ENCODE measurements at places on chromosomes 11 and 22.

DNA sequence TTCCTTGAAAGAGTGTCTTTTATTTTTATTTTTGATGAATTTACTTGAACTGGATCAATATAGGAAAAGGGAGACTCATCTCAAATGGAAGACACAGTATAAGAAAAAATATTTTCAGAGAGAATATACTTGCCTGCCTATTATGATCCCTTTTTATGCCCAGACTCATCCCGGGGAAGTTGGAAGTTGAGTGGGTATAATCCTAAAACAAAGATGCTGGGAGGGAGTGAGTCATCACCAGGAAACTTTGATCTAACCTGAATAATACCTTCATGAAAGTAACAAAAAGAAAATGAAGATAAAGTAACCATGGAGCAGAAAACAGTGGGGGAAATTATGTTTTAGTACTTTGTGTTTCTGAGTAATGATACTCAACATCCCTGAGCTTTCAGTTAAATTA is 1514.0 kb downstream of the FAM181B start:
- H3K27me3 ChIP-seq, result no peaks in the 10 kb centered on the region
- DNase-seq, result no peak
- no peaks in the 10 kb centered on the region for H3K4me1 ChIP-seq
- H3K36me3 ChIP-seq, result no peaks in the 10 kb centered on the region
- no peak overlapping the region for H3K4me3 ChIP-seq

DNA sequence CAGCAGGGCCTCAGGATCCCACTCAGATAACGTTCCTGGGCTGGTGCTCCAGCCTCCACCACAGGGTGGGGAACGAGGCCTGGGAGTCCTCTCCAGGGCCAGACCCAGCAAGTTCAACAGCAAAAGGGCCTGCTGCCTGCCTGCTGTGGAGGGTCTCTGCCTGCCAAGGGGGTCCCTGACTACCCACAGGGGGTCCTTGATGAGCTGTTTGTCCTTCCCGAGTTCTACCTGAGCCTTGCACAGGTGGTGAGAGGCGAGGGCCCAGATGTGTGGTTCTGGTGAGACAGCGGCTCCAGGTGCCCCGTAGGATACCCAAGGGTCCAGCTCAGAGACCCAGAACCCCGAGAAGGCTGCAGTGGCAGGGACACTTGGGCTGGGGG is 4.4 kb downstream of the DUSP8 start:
- no peak for DNase-seq
- peaks cover 84% of the 10 kb centered on the region for H3K36me3 ChIP-seq
- peaks cover 27% of the 10 kb centered on the region for H3K4me1 ChIP-seq
- no peaks in the 10 kb centered on the region for H3K27me3 ChIP-seq
- H3K27ac ChIP-seq, result peak overlapping the region; percentile 93

DNA sequence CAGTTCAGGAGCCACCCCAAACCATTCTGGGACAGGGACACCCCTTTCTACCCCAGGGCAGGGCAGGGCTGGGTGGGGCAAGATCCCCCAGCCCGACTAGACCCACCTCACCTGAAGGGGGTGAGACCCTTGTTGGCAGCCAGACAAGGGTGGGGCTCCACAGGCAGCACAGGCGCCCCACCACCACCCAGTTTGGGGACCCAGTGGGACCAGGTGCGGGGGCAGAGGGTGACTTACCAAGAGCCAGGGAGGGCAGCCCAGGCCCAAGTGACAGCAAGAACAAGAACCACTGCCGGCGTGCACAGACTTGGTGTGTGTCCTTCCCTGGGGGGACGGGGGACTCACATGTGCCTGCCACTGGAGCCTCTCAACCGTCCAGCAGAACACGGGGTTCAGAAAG is 2.2 kb downstream of the ADM2 start:
- H3K27ac ChIP-seq, result no peak overlapping the region
- H3K36me3 ChIP-seq, result peaks cover 3% of the 10 kb centered on the region
- no peak for DNase-seq
- peaks cover 28% of the 10 kb centered on the region for H3K27me3 ChIP-seq

DNA sequence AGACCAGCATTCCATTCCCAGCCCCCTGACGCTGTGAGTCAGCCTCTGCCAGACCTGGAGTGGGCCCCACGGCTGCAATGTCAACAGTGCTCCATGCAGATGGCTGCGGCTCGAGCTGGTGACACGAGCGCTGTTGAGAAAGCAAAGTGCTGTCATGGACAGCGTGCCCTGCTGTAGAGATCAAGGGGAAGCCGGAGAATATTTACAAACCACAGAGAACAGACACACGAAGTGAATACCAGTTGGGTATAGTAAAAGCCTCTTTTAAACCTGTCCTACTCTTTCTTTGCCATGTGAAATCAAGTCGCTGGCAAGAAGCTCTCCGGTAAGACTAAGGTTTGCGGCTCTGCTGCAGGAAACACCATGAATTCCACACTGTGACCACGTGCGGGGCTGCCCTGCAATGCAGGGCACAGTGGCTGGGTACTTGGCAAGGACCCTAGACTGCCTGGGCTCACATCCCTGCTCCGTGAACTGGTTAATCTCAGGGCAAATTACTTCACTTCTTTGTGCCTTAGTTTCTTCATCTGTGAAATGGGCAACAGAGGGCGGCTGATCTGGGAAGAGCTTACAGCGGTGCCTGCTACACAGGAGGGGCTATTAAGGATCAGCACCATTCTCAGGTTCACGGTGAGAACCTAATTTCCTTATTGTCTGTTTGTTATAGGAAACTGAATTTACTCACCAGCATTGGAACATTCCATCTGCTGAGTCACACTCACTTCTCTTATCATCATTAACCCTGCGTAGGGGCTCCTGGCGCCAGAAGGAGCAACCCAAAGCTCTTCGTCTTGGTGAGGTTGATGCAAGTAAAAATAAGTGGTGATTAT is 27.8 kb upstream of the ELFN2 start:
- peaks cover under 1% of the 10 kb centered on the region for H3K36me3 ChIP-seq
- no peak for DNase-seq
- H3K4me3 ChIP-seq, result no peak overlapping the region

DNA sequence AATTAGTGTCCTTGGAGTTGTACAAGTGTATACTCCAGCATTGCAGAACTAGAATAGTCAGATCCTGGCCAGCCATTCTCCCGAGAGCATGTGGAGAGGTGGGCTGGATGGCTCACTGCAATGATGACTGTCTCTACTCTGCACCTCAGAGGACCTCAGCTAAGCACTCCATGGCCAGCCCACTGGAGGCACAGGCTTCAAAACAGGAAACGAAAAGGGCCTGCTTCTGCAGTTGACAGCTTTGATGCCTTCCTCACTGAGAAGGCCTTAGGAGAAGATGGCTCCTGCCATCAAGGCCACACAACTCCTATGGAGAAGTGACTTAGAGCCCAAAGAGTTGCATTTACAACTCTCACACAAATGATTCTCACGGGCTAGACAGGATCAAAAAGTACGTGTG is 9.1 kb downstream of the POLD4 start:
- no peak overlapping the region for H3K4me3 ChIP-seq
- DNase-seq, result no peak
- peaks cover 9% of the 10 kb centered on the region for H3K4me1 ChIP-seq
- H3K27me3 ChIP-seq, result no peaks in the 10 kb centered on the region
- no peaks in the 10 kb centered on the region for H3K36me3 ChIP-seq

GRCh38 chr11:76025068-76025467 is 181.2 kb downstream of the WNT11 start:
- H3K36me3 ChIP-seq, result no peaks in the 10 kb centered on the region
- no peak overlapping the region for H3K4me3 ChIP-seq
- H3K27me3 ChIP-seq, result no peaks in the 10 kb centered on the region
- no peak for DNase-seq
- H3K27ac ChIP-seq, result no peak overlapping the region

DNA sequence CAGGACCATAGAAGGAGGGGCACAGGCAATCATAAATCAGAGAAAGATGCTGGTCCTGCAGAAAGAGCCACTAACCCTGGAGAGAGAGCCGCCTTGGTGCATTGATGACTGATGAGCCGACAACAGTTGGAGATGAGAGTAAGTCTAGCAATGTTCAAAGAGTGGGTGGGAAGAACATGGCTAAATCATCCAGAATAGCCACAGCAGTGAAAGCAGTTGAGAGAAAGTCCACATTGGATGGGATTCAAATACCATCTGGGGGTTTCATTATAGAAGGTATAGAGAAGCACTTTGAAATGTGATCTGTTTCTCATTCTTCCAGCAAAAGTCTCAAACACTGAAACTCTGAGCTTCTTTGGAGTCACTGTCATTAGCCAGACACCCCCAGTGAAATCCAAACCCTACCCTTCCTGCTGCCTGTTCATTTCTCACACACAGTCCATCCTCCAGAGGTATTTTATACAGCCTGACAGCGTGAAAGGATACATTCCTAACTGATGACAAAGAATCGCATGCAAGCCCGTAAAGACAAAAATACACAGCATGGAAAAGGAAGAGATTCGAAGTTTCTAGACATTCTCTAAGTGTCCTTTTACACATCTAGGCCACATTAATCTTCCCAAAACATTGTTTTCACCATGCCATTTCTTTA is 303.1 kb upstream of the MPPED2 start:
- H3K4me1 ChIP-seq, result no peaks in the 10 kb centered on the region
- H3K27ac ChIP-seq, result no peak overlapping the region
- no peak overlapping the region for H3K4me3 ChIP-seq
- no peak for DNase-seq

GRCh38 chr11:61281581-61282250 is 13.4 kb downstream of the VWCE start:
- H3K27ac ChIP-seq, result no peak overlapping the region
- H3K4me1 ChIP-seq, result no peaks in the 10 kb centered on the region
- no peak overlapping the region for H3K4me3 ChIP-seq
- no peak for DNase-seq

- H3K27me3 ChIP-seq, result peaks cover 13% of the 10 kb centered on the region
- peaks cover 11% of the 10 kb centered on the region for H3K4me1 ChIP-seq
- peaks cover 6% of the 10 kb centered on the region for H3K36me3 ChIP-seq
- no peak overlapping the region for H3K4me3 ChIP-seq
Observed at GRCh38 chr11:1920909-1921573, 1.5 kb downstream of the TNNT3 start.

GRCh38 chr11:65128182-65129145 is 5.9 kb downstream of the SYVN1 start:
- no peak overlapping the region for H3K27ac ChIP-seq
- peaks cover 24% of the 10 kb centered on the region for H3K4me1 ChIP-seq
- no peaks in the 10 kb centered on the region for H3K27me3 ChIP-seq
- no peak for DNase-seq

GRCh38 chr22:43388420-43388851 is 23.4 kb upstream of the MPPED1 start:
- H3K27me3 ChIP-seq, result peaks cover 11% of the 10 kb centered on the region
- peak; percentile 78 for DNase-seq
- no peak overlapping the region for H3K4me3 ChIP-seq

- H3K36me3 ChIP-seq, result no peaks in the 10 kb centered on the region
- H3K4me1 ChIP-seq, result no peaks in the 10 kb centered on the region
- H3K4me3 ChIP-seq, result no peak overlapping the region
- DNase-seq, result no peak
Observed at GRCh38 chr11:70727899-70728620, 329.7 kb downstream of the CTTN start.

DNA sequence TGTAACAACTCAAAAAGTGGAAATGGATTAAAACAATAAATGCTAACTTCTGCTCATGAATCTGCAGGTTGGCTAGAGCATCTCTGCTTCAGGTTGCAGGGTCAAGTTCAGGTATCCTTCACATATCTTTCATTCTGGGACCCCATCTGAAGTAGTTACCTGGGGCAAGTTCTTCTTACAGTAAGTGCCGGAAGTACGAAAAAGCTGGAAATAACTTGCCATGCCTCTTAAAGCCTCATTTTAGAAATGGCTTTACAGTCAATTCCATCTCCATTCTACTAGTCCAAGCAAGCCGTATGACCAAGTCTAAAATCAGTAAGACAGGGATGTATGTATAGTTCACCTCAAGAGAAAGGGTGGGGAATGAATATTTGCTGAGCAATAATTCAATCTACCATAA is 93.7 kb downstream of the FCHSD2 start:
- peaks cover 16% of the 10 kb centered on the region for H3K4me1 ChIP-seq
- no peaks in the 10 kb centered on the region for H3K36me3 ChIP-seq
- no peak for DNase-seq
- H3K27ac ChIP-seq, result no peak overlapping the region
- H3K27me3 ChIP-seq, result no peaks in the 10 kb centered on the region

GRCh38 chr11:77146261-77147035 is 18.4 kb downstream of the MYO7A start:
- H3K27me3 ChIP-seq, result no peaks in the 10 kb centered on the region
- no peak overlapping the region for H3K4me3 ChIP-seq
- H3K36me3 ChIP-seq, result peaks cover 7% of the 10 kb centered on the region
- H3K4me1 ChIP-seq, result peaks cover 25% of the 10 kb centered on the region
- no peak for DNase-seq
- H3K27ac ChIP-seq, result peak overlapping the region; percentile 9

DNA sequence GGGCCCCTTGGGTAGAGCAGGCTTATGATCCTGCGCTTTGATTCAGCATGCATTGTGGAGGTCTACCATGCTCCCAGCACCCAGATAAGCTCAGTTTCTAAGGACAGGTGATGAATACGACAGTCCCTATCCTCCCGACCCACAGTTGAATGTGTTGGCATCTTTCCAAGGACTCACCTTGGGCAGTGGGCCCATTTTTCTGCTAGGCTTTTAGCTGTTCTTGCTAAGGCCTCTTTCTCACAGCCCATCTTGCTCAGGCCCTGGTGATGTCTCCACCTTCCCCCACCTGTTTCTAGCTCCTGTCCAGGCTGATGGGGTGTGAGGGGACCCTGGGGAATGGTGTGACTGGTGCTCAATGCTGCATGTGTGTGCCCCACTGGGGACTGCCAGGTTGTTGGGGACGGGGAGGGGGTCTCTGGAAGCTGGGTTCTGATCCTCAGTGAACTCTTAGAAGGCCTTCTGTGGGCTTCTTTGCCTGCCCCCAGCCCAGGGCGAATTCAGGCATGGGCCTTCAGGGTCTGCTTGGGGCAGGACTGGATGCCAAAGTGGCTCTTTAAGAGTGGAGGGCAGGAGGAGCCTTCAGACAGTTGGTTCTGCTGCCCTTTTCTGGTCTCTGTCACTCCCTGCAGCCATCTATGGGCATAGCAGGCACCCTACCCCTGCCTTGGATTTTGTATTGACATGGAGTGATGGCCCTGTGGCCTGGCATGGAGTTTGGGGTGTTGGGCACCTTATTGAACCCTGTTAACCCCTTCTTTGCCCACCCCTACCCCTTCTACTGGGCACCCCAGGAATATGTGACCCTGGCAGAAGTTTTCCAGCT is 33.1 kb downstream of the PHLDB1 start:
- H3K36me3 ChIP-seq, result no peaks in the 10 kb centered on the region
- H3K4me1 ChIP-seq, result no peaks in the 10 kb centered on the region
- DNase-seq, result no peak
- no peaks in the 10 kb centered on the region for H3K27me3 ChIP-seq
- H3K4me3 ChIP-seq, result no peak overlapping the region

GRCh38 chr22:49398646-49399045 is 429.0 kb downstream of the BRD1 start:
- DNase-seq, result no peak
- no peak overlapping the region for H3K4me3 ChIP-seq
- no peaks in the 10 kb centered on the region for H3K4me1 ChIP-seq
- H3K36me3 ChIP-seq, result no peaks in the 10 kb centered on the region
- H3K27me3 ChIP-seq, result peaks cover 22% of the 10 kb centered on the region

Measured in effector memory CD8-positive, alpha-beta T cell (primary cell).